GM03348 (cell line): ENCODE measurements at places on chromosomes 5 and 9.

GRCh38 chr9:76423216-76424177, 29.3 kb upstream of the RFK start:
- no peak for DNase-seq

DNA sequence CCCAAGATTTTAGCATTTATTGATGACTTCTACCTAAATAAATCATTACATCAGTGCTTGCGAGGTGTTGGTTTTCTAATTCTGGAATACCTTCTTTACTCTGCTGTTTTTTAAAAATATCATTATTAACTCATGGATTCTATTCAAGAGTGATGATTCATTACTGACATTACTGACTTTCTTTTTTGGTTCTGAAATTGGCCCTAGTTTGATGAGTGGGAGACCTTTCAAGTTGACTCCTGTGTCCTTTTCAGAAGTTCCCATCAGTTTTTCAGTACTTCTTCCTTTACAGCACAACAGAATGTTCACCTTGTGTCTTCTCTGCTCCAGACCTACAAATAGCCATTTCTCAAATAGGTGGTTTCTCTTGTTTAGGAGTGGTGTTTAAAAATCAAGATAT, 114.1 kb downstream of the PCSK5 start:
- DNase-seq = no peak

- DNase-seq = peak; percentile 35
Observed at GRCh38 chr5:16975950-16976624, 40.0 kb upstream of the MYO10 start.

GRCh38 chr5:41118177-41118576, 47.0 kb upstream of the MROH2B start:
- DNase-seq = no peak

- DNase-seq = no peak
Observed at GRCh38 chr5:170509348-170509660, 5.5 kb downstream of the KCNIP1 start.

- no peak for DNase-seq
Observed at GRCh38 chr5:133261993-133262392, 210.2 kb downstream of the HSPA4 start.

GRCh38 chr9:137310189-137311052, 8.3 kb upstream of the NRARP start:
- peak; percentile 4 for DNase-seq

- no peak for DNase-seq
Observed at GRCh38 chr5:862367-863243, 11.8 kb upstream of the ZDHHC11 start.

- no peak for DNase-seq
Observed at GRCh38 chr9:70590315-70590677, 175.8 kb upstream of the KLF9 start.

DNA sequence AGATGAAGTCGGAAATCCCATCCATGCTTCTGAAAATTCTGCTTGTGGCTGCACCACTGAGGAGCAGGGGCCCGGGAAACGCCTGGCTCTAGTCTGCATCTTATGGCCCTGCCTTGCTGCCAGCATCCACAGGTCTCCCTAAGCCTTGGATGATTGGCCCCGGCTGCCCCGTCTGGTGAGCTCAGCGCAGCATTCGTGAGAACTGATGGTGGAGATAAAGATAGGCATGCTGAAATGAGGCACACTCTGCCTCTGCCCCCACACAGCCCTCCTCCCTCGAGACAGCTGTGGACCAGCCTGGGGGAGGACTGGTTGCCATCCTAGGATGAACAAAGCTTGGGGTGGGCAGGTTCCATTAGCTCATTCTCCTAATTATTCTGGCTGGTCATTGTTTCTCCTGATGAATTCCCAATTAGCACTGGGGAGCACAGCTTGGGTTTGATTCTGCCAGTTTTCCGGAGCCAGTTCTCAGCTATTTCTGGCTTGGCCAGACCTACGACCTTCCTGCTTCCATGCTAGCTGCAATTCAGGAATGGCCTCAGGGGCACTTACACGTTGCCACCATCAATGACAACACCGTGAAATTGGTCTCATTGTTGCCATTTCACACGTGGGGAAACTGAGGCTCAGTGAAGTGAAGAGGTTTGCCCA, 62.8 kb upstream of the CPEB4 start:
- DNase-seq = peak; percentile 37

DNA sequence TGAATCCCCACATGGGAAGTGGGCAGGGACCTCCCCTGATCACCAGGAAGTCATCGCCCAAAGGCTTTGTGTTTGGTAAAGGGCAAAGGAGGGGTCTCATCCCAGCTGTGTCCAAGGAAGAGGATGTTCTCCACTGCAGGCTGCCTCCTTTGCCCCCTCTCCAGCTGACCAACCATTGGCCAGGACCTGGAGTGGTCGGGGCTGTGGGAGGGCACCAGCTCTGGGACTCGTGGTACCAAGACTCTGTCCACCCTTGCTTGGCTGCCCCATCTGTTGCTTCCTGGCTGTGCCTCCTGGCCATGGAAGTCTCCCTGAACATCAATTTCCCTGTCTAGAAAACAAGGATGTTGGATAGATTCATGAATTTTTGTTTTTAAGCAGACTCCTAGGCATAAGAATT, 34.1 kb downstream of the COL15A1 start:
- no peak for DNase-seq

DNA sequence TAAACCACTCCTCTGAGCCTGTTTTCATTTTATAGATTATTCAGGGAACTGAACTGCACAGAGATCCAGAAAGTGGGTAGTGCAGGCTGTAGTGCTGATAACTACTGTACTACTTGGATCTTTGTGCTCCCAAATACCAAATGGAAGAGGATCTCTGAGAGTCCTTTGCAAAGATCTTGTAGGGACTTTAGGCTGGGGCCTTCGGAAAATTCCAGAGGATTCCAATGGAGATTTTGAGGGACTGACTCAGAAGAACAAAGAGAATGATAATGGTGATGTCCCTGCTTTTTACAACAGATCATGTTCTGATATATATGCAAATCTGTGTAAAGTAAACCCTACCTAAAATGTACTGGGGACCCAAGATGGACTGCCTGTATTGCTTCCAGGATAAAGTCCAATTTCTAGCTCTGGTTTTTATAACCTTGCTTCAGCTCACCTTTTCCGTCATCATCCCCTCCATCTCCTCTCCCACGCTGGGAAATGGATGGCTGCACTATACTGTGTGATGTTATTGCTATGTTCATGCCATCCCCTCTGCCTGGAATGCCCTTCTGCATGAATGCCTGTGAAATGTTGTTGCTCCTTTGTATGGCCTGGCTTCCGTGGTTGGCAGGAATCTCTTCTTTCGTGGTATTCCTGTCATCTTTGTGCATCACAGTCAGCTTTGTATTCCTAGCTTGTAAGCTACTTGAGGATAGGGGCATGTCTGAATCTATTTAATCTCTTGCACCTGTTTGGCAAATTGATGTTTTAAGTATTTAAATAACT, 9.7 kb upstream of the PSMD5 start:
- DNase-seq = no peak

GRCh38 chr9:75238311-75238976, 150.1 kb downstream of the OSTF1 start:
- DNase-seq = peak; percentile 48

DNA sequence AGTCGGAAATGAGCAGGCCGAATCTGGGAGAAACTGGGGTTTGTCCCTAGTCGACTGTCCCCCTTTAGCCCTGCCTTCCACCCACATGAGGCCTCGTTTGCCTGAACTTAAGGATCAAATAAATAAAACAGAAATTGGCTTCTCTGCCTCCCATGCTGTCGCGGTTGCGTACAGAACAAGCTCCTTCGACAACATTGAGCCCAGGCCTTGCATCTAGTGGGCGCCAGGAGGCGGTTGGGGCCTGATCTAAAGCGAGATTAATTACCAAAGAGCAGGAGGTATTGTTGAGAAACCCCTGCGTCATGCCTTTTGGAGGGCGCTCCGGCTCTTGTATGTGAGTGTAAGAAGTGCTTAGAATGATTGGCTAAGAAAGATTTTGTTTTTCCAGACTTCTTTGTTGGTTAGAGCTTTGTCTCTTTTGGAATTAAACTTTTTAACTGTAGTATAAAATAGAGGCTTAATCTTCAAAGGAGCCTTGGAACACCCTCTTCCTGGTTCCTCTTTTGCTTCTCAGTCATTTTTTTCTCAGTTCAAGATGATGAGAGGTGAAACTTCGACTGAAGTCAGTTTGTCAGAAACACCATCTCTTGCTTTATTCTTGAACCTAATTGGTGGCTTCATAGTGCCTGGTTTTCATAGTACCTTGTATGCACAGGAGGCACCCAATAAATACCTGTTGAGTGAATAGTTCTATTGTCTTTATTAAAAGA, 828 bp downstream of the ATP6V0E1 start:
- peak; percentile 88 for DNase-seq

GRCh38 chr9:133484671-133485437, 6.0 kb upstream of the SLC2A6 start:
- no peak for DNase-seq

GRCh38 chr5:151086905-151087360, 6.1 kb upstream of the TNIP1 start:
- no peak for DNase-seq

GRCh38 chr5:146137967-146138403, 32.6 kb upstream of the PLAC8L1 start:
- no peak for DNase-seq

DNA sequence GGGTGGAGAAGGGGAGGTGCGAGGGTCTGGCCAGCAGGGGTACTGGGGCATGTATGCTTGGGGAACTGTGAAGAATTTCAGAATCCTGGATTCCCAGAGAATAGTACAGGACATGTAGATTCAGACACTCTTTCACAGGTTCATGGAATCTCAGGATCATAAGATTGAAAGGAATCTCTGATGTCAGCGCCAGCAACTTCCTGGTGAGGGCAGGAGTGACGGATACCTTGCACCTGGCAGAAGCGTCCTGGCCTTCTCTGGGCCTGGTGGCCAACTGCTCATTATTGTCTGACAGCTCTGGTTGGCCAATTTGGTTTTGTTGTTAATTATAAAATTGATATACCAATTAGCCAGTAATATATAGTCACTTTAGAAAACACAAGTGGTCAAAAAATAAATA, 6.9 kb downstream of the GM2A start:
- DNase-seq = no peak

GRCh38 chr5:154601014-154601413, 123.0 kb upstream of the HAND1 start:
- no peak for DNase-seq

DNA sequence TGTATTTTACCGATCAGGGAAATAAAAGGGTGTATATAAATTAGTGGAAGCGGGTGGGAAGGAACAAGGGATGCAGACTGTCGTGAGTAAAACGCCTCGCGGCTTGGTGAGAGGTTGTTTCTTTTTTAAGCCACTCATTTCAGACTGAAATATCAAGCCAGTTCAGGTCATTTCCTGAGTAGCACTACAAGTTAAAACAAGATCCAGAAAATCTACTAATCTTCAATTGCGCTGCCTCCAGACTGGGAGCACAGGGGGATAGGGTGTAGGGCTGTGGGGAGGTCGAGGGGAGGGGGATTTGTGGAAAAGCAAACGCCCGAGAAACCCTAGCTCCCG, 140.8 kb downstream of the TSSK1B start:
- peak; percentile 50 for DNase-seq

- no peak for DNase-seq
Observed at GRCh38 chr9:29796291-29796952, 2223.1 kb upstream of the C9orf72 start.

GRCh38 chr9:12394105-12394504, 299.1 kb upstream of the TYRP1 start:
- no peak for DNase-seq

DNA sequence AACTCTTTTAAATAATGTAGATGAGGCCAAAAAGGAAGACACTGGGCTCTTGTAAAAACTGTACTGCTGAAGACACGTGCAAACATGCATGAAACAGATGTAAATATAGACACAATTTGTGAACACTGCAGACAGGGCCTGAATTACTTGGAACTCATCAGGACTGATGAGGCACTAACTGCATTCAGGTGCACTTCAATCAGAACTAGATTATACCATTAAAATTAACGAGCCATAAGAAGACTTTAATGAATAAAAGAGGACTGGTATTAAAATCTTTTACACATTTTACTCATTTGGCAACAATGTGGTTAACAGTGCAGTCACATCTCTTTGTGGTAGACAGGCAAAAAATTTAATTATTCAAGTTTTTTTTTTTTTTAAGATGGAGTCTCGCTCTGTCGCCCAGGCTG, 13.4 kb upstream of the ZCCHC9 start:
- DNase-seq = no peak

DNA sequence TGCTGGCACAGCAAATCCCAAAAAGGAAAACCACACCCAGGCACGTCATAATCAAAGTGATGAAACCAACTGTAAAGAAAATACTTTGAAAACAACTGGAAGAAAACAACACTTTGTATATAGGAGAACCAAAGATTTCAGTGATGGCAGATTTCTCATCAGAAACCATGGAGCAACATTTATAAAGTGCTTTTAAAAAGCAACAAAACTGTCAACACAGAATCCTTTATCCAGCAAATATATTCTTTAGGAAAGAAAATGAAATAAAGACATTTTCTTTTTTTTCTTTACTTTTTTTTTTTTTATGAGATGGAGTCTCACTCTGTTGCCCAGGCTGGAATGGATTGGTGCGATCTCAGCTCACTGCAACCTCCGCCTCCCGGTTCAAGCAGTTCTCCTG, 5.3 kb upstream of the FAM151B start:
- DNase-seq = no peak

- peak; percentile 13 for DNase-seq
Observed at GRCh38 chr5:8844847-8845246, 701.0 kb downstream of the SEMA5A start.

- no peak for DNase-seq
Observed at GRCh38 chr9:133522073-133522910, 2.5 kb downstream of the MYMK start.

- DNase-seq = no peak
Observed at GRCh38 chr9:82721593-82721992, 341.3 kb downstream of the RASEF start.

GRCh38 chr9:80197661-80198060, 625.9 kb downstream of the TLE4 start:
- no peak for DNase-seq

GRCh38 chr5:72364171-72364570, 44.0 kb downstream of the PTCD2 start:
- no peak for DNase-seq

- no peak for DNase-seq
Observed at GRCh38 chr5:179554981-179555380, 4.6 kb downstream of the RUFY1 start.

DNA sequence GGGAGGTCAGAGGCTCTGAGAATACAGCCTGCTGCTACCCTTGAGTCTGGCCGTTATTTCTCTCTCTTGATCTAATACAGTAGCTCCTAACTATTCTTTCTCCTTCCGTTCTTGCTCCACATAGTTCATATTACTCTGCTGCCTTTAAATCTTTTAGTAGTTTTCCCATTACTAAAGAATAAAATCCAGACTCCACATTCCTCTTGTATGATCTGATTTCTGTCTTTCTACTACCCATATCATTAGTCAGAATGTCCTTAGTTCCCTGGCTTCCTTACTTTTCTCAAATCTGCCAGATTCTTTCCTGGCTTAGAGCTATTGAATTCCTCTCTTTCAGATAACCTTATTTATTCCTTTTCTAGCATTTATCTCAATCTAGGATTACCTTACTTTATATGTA, 40.0 kb downstream of the MARCHF6 start:
- peak; percentile 73 for DNase-seq

GRCh38 chr5:153883854-153884611, 154.7 kb downstream of the FAM114A2 start:
- DNase-seq = peak; percentile 58
